ENCODE measurements at places on chromosomes 1 and 21.

DNA sequence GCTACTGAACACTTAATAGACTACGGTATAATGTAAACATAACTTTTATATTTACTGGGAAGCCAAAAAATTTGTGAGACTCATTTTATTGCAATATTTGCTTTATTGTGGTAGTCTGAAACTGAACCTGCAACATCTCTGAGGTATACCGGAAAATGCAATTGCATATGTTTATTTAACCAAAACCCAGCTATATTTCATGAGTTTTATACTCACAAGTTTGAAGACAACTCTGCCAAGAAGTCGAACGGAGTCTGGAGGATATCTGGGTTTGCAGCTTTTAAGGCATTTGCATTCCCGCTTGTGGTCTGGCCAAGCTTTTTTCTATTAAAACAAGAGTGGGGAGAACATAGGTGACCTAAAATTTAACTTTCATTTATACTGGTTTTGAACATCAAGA is 171.9 kb downstream of the SMYD3 start:
- DNase-seq = no peak

DNA sequence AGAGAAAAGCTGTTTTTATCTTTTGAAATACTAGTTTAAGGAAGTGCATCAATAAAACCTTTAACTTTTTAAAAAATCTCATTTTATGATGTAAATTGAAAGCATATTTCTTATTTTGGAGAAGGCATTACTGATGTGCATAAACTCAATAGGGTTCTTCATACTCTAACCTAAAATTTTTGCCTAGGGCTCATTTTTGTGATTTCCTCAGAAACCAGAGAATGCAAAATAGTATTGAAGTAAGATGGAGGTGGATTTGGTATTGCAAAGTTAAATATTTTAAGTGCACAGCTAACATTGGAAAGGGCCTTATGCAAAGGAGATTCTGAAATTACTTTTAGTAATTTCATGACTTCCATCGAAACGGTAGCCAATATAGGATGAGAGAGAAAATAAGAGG is 101.9 kb downstream of the PTGER3 start:
- no peak for DNase-seq

- no peak for DNase-seq
Observed at GRCh38 chr1:212256369-212256768, 28.8 kb upstream of the PPP2R5A start.

DNA sequence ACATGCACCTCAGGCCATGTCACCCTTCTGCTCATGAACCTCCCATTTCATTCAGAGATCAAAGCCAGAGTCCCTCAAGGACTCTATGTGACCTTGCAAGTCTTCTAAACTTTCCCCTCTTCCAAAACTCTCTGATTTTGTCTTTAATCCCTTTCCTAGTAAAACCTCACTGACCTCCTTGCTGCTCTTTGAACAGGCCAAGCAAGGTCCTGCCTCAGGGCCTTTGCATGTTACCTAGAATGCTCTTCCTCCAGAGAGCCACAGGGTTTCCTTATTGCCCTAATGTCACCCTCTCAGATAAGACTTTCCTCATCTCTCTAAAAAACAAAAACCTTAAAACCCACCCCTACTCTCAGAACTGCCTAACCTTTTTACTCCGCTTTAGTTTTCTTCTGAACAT is 26.6 kb downstream of the IL23R start:
- DNase-seq = no peak

GRCh38 chr1:184118046-184118445 is 66.5 kb downstream of the TSEN15 start:
- DNase-seq = peak; percentile 98

DNA sequence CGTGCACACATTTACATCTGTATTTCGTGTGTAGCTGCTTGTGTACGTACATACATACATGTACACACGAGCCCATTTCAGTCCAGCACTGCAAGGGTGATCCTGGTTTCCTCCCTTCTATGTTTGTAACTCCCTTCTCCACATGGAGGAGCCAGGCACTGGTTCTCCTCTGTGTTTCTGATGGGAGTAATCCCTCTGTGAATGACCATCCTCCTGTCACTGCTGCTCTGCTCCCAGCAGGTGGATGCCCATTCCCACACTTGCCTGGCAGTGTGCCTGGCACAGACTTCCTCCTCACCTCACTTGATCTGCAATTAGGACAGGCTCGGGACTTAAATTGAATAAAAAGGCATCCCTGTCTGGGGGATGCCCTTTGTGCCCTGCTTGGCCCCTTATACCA is 37.1 kb downstream of the TRAPPC10 start:
- no peak for DNase-seq

- DNase-seq = no peak
Observed at GRCh38 chr1:29804181-29804899, 568.0 kb downstream of the PTPRU start.

DNA sequence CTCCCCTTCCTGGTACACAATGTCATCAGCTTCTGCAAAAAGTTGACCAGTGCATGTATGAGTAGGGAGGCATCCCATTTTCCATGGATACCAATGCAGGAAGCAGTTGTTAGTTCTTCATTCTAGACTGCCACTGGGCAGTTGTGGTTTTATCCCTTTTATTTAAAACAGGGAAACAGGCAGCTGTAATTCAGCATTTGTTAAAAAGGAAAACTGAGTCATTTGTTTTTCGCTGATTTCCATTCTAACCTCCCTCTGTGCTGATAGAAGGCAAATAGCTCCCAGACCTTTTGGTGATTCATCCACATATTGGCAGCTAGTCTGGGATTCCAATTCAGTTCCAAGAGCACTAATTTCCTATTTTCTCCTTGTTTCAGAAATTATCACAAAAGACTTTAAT is 21.1 kb upstream of the ABCA4 start:
- DNase-seq = no peak

DNA sequence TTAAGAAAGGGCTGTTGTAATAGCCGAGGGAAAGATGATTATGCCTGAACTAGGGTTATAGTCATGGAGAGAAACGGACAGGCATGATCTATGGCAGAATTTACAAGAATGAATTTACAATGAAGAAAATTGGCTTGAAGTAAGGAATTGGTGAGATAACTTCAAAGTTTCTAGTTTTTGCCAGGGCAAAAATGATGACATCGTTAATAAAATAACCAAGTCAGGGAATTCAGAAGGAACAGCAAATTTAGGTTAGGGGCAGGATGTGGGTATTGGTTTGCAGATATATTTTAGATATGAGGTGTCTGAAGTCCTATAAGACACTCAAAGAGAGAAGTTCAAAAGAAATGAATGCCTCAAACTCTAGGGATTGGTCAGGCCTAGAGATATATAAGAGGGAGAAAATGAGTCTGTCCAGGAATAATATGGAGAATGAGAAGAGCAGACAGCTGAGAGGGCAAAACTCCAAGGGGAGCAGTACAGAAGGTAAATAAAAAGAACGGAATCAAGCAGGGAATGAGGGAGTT is 62.8 kb downstream of the IARS2 start:
- DNase-seq = no peak

DNA sequence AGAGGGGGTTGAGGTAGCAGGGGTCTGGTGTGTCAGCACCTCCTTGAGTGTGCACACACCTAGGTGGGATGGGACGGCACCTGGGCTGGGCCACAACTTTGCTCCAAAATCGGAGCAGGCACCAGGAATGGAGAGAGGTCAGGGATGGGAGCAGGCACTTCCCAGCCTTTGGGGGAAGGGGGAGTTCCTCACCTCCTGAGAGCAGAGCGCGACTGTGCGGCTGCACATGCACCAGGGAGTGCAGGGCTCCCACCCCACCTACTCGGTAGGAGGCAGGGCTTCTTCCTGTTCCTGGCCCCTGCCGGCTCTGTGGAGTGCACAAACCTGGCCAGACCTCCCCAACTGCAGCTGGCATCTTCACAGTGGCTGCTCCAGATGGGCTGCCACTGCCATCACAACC is 399.3 kb downstream of the NCAM2 start:
- no peak for DNase-seq

DNA sequence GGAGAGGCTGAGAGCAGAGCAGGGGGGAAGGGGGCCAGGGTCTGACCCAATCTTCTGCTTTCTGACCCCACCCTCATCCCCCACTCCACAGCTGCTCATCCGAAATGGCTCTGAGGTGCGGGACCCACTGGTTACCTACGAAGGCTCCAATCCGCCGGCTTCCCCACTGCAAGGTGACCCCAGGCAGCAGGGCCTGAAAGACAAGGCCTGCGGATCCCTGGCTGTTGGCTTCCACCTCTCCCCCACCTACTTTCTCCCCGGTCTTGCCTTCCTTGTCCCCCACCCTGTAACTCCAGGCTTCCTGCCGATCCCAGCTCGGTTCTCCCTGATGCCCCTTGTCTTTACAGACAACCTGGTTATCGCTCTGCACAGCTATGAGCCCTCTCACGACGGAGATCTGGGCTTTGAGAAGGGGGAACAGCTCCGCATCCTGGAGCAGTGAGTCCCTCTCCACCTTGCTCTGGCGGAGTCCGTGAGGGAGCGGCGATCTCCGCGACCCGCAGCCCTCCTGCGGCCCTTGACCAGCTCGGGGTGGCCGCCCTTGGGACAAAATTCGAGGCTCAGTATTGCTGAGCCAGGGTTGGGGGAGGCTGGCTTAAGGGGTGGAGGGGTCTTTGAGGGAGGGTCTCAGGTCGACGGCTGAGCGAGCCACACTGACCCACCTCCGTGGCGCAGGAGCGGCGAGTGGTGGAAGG is 17.1 kb upstream of the HDAC1 start:
- no peak for DNase-seq

DNA sequence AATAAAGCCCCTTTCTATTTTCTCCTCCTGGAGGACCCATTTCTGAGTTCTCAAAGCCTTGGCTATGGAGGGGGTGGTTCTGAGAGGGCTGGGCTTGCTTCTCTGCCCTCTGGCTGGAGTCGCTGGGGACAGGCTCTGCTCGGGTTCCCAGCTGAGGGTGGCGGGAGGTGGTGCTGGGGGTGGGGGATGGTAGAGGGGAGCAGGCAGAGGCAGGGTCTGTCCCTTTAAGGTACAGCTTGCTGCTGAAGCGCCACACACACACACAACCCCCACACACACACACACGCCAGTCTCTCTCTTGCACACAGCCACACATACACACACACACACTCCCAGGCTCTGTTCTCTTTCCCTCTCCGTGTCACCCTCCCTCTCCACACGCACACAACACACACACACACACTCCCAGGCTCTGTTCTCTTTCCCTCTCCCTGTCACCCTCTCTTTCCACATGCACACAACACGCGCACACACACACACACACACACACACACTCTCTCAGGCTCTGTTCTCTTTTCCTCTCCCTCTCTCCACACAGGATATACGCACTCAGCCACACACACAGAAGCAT is 69.8 kb upstream of the SSBP3 start:
- no peak for DNase-seq

- DNase-seq = no peak
Observed at GRCh38 chr1:20932437-20932977, 145.4 kb upstream of the HP1BP3 start.

- DNase-seq = no peak
Observed at GRCh38 chr1:172298141-172298540, 122.3 kb upstream of the C1orf105 start.

DNA sequence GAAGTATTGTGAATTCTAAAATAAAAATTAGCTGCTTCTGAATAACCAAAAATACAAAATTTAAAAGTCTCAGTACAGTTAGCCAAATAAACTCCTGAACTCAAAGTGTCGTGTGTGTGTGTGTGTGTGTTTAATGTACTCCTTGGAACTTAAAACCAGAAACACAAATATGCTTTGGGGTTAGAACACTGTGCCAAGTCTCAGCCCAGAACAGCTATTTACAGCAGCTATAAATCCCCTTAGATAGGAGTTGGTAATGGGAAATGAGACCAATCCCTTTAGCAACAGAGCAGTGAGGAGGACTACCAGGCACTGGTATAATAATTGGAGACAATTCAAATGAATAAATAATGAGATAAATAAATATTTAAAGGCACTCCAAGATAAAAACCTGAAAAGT is 83.1 kb downstream of the PATJ start:
- DNase-seq = no peak

- peak; percentile 58 for DNase-seq
Observed at GRCh38 chr1:15180189-15180588, 26.6 kb downstream of the TMEM51 start.

- DNase-seq = no peak
Observed at GRCh38 chr1:62100442-62100841, 94.2 kb upstream of the L1TD1 start.

DNA sequence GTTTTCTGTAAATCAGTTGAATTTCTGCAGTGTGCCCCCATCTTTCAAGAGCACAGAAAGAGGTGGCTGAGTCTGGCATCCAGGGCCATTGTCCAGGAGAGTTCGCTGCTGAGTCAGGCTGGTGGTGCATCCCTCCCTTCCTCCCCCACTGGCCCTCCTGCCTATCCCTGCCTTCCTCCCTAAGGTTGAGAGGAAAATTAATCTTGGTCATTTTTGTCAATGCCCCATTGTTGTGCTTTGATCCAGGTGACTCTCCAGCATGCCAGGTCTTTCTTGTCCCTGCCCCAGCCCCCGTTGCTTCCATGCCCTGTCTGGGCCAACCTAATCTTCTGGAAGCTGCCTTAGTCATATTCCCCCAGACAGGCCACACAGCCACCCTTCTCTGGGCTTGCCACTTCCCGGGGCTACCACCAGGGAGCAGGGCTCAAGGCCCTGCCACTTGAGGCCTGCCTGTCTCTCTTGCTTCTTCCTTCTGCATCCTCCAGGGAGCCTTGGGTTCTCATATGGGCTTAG is 26.6 kb downstream of the PROK1 start:
- DNase-seq = no peak

DNA sequence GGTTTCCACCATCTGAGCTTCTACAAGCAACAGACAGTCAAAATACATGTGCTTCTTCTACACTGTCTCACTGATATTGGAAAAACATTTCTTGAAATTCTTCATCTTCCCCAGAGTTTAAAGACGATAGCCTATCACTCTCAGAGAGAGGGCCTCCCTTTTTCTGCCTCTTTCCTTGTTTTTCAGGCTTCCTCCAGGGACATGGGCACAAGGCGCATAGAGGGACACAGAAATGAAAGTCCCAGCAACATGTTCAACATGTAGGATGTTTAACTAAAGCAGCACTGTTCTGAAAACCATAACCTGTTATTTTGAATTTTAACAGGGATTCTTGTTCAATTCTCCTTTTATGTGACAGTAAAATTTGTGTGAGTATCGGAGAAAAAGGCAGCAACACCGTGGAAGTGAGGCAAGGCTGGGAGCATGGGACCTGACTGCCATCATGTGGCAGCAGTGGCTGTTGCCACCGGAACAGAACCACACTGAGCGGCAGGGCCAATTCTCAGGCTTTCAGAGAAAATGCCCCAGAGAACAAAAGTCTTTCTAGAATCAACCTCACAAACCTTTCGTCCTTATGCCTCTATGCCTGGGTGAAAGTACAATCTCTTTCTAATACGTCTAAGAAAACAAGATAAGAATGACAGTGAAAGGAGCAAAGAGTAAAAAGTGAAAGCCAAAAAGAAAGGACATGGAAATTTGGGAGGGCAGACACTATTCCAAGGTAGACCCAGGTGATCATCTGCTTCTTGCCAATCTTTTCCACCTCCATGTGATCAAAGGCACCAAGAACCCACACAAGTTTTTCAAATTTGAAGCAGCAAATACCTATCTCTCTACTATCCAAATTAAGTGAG is 54.5 kb downstream of the PCNX2 start:
- no peak for DNase-seq

GRCh38 chr1:76876655-76877395 is 9.5 kb downstream of the ST6GALNAC5 start:
- DNase-seq = no peak

- DNase-seq = no peak
Observed at GRCh38 chr1:57064379-57065140, 98.7 kb upstream of the C8B start.
